IPS DF 19.7 (cell line): ENCODE measurements at places on chromosomes 2 and 18.

GRCh38 chr2:120320318-120320851 lies 25.6 kb upstream of the INHBB start:
- no peak for DNase-seq

GRCh38 chr2:53750041-53750768 lies 17.4 kb upstream of the CHAC2 start:
- DNase-seq = no peak

GRCh38 chr18:27778441-27778840 lies 398.5 kb downstream of the CDH2 start:
- DNase-seq = no peak

DNA sequence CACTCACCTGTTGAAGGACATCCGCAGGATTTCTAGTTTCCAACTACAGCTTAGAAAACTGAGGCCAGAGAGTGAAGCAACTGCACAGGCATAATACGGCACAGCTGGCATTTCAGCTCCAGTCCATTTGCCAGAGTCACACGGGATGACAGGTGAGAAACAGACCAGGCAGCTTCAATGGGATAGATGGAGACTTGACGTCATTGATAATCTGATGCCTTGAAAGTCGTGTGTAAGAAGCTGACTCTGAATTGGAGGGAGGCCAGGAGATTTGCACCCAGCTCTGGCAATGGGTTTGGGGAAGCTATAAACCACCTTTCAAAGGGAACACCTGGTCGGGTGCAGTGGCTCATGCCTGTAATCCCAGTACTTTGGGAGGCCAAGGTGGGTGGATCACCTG lies 12.4 kb upstream of the DNMT3A start:
- no peak for DNase-seq

- DNase-seq = no peak
Observed at GRCh38 chr18:30066288-30066687, 976.3 kb downstream of the DSC3 start.

GRCh38 chr2:103402944-103403343 lies 641.1 kb downstream of the TMEM182 start:
- DNase-seq = no peak

GRCh38 chr2:21552981-21553380 lies 429.2 kb downstream of the TDRD15 start:
- DNase-seq = no peak

DNA sequence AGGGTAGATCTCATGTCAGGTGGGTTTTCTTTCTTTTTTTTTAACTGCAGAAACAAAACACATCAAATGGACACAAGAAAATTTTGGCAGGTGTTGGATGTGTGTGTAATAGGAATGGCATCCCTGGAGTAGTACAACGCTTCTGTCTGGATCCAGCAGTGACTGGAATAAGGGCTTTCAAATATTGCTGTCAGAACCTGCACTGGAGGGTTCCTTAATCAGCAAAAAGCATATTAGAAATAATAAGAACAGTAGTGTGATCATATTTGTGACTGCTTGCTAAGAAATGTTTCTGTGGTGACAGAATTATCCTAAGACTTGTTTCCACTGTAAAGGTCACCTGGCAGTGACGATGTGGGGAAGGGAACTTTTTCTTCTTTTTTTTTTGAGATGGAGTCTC lies 30.8 kb downstream of the CREG2 start:
- no peak for DNase-seq

- no peak for DNase-seq
Observed at GRCh38 chr2:29394311-29394980, 279.2 kb downstream of the CLIP4 start.

DNA sequence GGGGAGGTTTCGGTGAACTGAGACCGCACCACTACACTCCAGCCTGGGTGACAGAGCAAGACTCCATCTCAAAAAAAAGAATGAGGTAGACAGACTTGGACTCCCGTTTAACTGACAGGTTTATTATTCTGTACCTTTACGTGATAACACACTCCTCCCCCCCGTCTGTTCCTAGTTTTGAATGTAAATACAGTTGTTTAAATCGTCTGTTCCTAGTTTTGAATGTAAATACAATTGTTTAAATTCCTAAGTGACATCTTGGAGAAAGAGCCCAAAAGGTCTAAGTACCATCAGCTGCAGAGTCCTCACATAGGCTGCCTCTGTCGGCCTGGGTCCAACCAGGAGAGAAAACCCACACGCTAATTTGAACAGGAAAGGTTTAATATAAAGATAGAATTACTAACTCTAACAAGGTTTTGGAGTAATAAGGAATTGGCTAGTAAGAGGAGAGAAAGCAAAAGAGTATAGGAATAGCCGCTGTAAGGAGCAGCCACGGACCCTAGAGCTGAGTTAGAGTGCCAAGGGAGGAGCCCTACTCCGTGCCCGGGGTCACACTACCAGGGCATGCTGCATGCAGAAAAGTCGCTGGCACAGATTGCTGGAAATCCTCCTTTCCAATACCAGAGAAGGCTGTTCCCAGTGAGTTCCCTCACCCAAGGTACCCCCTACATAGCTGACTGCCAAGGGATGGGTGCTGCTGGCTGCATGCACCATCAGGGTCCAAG lies 83.5 kb upstream of the RANBP2 start:
- DNase-seq = no peak

- no peak for DNase-seq
Observed at GRCh38 chr2:73053316-73054114, 18.0 kb downstream of the SFXN5 start.

DNA sequence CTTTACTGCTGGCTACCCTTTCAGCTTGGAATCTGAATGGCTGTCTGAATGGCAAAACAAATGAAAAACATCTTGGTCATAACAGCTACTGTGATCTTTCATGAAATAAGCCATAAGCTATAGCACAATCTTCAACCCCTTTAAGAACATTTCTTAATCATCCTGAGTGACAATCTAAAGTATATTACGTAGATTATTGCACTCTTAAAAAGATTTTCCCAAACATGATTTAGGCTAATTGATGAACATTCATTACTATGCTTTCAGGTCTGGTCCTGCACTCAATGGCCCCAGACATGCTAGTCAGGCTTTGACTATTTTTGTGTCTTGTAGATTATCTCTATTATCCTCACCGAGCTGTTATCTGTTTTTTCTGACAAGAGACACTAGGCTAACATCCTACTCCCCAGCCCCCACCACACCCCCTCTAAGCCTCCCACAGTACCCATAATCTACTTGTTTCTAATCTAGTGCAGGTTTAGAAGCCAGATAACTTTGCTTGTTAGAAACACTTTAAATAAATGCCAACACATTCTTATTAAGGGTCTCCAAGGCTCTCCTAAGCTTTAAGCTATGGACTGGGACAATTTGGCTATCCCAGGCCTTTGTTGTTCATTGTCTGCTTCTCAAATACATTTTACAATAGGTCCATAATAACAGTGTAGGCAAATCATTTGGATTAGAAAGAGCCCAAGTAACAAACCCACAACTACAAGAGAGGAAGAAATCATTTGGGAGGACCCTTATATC lies 4.2 kb downstream of the SMAD2 start:
- no peak for DNase-seq

DNA sequence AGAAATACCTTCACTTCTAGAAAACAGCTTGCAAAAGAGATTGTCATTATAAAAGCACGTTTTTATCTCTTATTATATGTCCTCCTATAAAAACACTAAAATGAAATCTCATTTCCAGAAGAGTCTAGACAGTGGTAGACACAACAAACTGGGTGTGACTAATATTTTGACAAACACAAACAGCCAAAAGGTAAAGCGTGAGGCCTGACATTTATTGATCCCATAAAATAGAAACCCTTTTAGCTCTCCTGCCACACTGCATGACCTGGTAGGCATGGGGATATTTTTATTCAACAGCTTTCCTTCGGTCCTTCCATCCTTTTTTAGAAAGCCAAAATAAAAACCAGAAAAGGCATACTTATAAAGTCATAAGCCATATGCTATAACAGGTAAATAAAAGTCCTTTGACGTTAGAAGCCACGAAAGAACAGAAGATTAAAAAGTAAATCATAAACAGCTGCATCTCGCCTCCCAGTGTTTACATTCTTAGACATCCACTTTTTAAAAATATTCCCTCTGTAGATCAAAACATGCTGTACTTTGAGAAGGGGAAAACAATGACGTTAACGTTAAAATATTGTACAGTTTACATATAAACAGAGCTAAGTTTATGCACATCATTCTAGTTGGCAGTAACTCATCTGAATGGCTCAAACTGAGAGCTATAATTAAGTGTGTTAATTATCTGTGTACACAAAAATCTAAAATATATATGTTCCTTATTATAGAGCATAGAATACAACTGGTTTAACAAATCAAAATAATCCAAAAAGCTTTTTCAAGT lies 44.6 kb downstream of the IRS1 start:
- no peak for DNase-seq

GRCh38 chr2:58879834-58880233 lies 638.7 kb upstream of the FANCL start:
- no peak for DNase-seq

DNA sequence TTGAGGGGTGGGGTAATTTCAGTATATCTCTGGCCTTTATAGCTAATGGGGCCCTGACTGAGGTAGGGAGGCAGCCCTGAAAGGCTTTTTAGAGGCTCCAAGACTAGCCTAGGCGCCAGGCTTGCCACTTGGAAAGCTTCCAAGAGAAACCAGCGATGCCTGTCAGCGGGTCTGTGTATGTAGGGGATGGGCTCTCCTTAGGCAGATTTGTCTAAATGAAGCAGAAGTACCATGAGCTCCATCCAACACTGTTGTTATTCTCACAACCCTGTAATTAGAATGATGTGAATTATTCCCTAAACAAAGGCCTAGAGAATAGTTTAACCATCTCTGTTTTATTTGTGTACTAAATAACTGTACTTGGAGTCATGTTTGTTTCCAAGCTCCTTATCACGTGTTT lies 138.1 kb downstream of the B3GNT2 start:
- DNase-seq = no peak

DNA sequence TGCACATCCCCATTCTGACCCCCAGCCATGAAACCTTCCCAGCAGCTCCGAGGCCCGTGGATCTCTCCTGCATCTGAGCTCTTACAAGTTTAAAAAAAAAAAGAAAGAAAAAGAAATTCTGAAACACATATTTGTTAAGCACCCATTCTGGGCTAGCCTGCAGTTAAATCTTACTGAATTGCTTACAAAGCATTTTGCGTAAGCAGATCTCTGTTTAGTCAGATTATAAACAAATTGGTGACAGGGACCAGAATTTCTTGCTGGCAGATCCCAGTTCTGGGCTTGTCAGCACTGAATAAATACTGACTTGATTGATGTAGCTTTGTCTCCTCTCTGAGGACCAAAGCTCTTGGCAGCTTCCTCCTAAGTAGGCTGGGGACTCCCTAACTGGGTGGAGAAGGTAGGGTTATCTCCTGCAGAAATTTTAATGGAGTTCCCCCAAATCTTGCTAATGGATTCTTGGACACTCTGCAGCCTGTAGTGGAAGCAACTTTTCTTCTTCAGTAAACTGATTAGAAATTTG lies 160.9 kb downstream of the MIB1 start:
- DNase-seq = no peak

DNA sequence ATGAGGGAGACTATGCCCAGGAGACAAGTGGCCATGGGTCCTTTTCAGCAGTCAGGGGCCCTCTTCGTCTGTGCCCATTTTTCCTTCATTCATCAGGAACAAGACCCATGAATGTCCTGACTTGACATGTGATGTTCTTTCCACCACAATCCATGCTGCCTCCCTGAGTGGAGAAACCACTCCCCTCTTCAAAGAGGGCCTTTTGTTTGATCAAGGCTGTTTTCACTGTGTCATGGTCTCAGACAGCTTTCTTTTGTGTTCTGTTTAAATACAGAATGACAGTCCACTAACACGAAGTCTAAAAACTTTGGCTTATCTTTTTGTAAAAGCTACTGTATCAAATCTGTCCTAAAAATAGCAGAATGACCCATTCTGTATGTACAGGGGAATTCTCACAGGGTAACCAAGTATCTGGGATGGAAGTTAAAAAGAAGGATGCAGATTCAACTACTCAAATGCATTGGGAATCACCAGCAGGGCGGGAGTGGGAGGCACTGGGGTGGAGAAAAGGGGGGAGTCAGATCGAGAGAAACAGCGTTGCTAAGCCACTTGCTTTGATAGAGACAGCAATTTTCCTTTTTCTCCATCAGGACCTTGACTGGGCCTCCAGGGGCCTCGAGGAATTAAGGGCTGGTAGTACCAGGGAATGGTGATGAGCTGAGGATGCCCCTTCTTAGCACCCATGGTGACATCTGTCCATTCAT lies 13.9 kb downstream of the LRP2 start:
- no peak for DNase-seq

DNA sequence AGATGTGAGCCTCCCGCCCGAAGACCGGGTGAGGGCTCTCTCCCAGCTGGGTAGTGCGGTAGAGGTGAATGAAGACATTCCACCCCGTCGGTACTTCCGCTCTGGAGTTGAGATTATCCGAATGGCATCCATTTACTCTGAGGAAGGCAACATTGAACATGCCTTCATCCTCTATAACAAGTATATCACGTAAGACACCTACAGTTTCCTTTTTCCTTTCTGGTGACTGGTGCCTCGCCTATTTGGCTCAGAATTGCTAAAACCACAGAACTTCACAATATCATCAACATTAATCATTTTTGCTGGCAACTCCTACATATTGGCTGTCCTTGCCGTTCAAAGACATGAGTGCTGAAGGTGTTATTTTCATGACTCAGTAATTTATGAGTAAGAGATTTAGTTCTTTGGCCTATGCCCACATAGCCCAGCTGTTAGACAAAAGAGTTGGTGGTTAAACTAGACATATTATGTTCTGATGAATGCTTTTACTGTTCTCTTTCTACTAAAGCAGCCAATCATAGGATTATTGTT lies 2.2 kb downstream of the STAMBP start:
- DNase-seq = no peak

- DNase-seq = no peak
Observed at GRCh38 chr18:63963615-63964256, 6.1 kb upstream of the SERPINB8 start.

DNA sequence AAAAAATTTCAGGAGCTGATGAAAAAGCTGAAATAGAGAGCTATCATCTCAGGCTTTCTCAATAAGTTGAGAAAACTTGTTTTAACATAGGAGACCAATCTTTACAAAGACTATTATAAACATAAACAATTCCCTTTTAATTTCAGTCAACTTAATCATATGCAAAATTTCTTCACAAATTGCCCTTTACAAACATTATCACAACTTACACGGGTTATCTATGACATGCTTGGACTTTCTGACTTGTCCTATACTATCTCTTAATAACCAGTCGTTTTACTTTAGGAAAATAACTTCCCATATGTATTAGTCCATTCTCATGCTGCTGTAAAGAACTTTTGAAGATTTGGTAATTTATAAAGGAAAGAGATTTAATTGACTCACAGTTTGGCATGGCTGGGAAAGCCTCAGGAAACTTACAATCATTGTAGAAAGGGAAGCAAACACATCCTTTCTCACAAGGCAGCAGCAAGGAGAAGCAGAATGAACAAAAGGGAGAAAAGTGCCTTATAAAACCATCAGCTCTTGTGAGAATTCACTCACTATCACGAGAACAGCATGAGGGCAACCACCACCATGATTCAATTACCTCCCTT lies 1583.7 kb upstream of the CELF4 start:
- DNase-seq = no peak

GRCh38 chr2:99662761-99663341 lies 173.0 kb upstream of the REV1 start:
- DNase-seq = no peak

- no peak for DNase-seq
Observed at GRCh38 chr18:50523165-50523564, 36.7 kb upstream of the MAPK4 start.

GRCh38 chr2:65349863-65350262 lies 82.5 kb downstream of the SPRED2 start:
- DNase-seq = no peak

- DNase-seq = no peak
Observed at GRCh38 chr2:110101901-110102803, 13.5 kb downstream of the MALL start.

GRCh38 chr2:224865016-224865415 lies 148.9 kb upstream of the CCDC195 start:
- DNase-seq = no peak
